NT2/D1 (cell line): ENCODE measurements at places on chromosomes 7 and 10.

DNA sequence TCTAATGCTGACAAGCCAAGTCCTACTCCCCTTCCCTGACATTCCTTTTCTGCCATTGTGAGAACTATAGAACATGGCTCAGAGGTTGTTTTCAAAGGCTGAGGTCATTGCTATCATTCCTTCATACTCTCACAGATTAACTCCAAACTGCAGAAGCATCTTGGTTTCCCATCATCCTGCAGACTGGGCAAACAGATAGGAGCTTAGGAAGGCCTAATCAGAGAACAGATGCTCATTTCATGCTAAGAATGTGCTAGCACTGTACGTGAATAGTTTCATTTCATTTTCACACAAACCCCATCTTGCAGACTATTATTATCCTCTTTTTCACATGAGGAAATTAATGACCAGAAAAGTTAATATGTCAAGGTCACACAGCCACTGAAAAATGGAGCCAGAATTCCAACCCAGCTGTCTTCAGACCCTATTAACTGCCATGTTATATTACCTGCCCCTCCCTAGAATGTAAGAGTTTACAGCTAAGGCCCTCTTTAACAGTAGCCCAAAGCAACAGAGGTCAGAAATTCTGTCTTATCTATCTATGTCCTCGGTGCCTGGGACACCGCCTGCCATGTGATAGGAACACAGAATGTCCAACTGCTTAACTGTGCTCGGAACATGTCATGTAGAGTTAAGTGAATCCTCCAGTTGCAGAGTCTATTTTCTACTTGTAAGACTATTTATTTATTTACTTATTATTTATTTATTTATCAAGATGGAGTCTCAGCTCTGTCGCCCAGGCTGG is 2.9 kb upstream of the LCOR start:
- DNase-seq: no peak

DNA sequence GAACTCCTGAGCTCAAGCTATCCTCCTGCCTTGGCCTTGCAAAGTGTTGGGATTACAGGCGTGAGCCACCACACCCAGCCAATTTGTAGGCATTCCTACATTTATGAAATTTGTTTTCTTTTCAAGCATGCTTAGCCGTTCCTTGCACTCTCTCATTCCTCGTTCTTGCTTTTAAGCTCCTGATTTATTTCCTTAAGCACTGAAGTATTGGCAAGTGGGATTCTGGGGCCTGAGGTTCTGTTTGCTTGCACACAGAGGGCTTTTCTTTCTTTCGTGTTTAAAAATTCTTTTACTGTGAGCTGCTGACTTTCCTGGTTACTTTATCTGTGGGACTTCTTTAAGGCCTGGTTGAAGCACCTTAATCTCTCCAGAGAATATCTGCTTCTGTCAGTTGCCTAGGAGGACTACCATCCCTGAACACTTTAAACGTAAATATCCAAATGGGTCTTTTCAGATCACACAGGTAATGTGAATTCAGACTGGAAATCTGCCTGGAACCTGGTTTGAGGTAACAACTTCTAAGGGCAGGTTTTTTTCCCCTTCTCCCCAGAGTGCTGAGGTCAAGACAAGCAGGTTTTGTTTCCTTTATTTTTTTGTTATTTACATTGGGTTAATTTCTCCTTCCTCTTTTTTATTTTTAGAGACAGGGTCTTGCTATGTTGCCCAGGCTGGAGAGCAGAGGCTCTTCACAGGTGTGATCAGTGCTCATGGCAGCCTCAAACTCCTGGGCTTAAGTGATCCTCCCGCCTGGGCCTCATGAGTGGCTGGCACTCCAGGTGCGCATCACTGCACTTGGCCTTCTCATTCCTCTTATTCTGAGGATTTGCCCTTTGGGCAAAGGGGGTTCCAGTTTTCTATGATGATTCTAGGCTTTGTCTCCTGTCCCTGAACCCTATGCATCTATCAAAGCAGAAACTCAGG is 102.9 kb downstream of the PFKFB3 start:
- DNase-seq: no peak

DNA sequence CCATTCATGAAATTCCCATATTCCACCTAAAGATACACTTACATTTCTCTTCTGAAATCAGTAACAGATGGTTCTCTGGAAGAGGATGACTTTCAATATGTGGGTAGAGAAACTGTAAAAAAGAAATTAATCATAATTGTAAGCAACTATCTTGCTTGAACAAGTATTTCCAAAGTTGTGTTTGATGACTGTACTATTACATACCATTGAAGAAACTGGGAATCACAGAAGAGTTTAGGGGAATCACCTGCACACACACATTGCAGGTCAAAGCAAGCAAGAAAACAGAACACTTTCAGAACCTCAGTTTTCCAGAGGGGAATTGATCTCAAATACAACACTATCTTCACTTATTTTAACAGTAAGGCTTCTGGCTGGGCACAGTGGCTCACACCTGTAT is 33.6 kb downstream of the GSAP start:
- no peak for DNase-seq

- DNase-seq: no peak
Measured at GRCh38 chr7:69652947-69653701, 54.8 kb downstream of the AUTS2 start.

- DNase-seq: no peak
Measured at GRCh38 chr10:37619336-37619735, 238.1 kb downstream of the ZNF248 start.

GRCh38 chr7:132519936-132520335 is 56.3 kb downstream of the PLXNA4 start:
- no peak for DNase-seq

GRCh38 chr7:158843771-158844170 is 12.6 kb upstream of the DYNC2I1 start:
- DNase-seq: no peak

DNA sequence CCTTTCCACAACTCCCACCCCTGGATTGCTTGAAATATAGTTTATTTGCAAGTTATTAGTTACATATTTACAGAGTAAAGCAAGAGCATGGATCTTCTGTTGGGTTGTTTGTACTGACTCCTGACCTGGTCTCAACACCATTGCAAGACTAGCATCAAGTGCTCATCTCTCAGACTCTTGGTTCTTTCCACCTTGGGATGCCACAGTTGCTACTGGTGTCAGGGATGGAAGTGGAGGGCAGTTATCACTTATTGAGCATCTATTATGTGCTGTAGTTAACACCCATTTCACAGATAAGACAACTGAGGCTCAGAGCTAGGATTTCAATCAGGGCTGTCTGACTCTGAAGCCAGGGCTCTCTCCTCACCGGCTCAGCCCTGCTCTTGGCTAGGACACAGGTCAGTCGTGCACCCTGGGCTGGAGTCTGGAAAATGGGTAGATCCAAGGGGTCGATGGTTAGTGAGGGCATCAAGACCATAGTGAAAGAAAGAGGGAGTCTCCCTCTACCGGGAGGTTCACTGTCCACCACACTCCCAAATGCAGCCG is 614 bp upstream of the ADAMTS14 start:
- no peak for DNase-seq

- no peak for DNase-seq
Measured at GRCh38 chr7:107025449-107026103, 18.9 kb upstream of the PRKAR2B start.

DNA sequence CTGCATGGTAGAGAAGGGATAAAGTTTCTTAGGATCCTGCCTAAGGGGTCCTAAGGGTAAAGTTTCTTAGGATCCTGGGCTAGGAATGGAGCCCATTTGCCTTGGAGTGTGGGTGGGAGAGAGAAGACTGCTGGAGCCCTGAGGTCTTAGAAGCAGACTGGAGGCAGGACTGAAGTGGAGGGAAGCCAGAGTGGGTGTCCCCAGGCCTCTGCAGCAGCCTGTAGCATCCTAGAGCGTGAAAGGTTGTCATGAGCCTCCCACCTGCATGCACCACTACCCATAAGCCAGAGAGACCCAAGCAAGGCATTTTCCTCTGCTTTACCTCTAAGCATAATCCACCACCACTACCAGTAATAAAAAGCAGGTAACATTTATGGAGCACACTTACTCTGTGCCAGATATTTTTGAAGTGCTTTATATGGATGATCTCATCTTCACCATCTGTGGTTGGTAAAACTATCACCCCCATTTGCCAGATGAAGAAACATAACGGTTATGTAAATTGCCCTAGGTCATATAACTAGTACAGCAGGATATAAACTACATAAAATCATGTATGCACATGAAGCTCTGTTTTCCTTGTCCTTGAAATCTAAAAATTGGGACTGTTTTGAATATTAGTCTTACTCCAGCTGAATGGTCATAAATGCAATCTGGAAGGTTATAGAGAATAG is 103.5 kb upstream of the CCDC6 start:
- no peak for DNase-seq

- no peak for DNase-seq
Measured at GRCh38 chr7:132131196-132131595, 445.1 kb downstream of the PLXNA4 start.

- no peak for DNase-seq
Measured at GRCh38 chr7:157151626-157152339, 13.1 kb downstream of the UBE3C start.

GRCh38 chr7:103524042-103524907 is 78.3 kb upstream of the SLC26A5 start:
- peak; percentile 5 for DNase-seq

GRCh38 chr10:122475100-122475499 is 13.7 kb downstream of the HTRA1 start:
- DNase-seq: no peak

- DNase-seq: no peak
Measured at GRCh38 chr7:71995111-71995510, 417.0 kb downstream of the CALN1 start.
